HT1080 (cell line): ENCODE measurements at places on chromosomes 2 and 18. TPM values are rescaled to one million over a fixed set of nuclear protein-coding genes. Genes with fewer than 3 reads are reported as not detected.

GRCh38 chr2:175034716-175035115 is 29.5 kb upstream of the CHN1 start:
- no peak for DNase-seq

DNA sequence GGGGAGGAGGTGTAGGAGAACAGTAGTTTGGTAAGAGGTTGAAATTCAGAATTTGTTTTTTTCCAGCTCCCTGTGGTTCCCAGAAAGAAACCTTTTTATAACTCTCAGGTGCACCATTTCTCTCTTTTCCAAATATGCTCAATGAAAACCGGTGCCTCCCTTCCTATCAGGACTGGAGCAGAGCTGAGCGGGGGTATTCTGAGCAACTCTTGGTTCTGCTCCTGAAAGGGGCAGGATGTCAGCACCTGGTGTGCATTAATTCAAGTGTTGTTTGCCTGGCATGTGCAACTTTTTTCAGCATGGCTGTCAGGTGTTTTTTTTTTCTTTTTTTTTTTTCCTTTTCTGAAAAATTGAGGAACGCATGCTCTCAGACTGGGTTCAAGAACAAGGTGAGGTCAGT is 74.1 kb downstream of the MAPK4 start:
- DNase-seq = no peak

- DNase-seq = no peak
These were observed 18.3 kb upstream of the CXCR4 start for GRCh38 chr2:136135921-136136906.

GRCh38 chr2:99698896-99699295 is 209.1 kb upstream of the REV1 start:
- peak; percentile 66 for DNase-seq

- peak; percentile 24 for DNase-seq
These were observed 659.8 kb downstream of the CPS1 start for GRCh38 chr2:211216221-211216620.

- DNase-seq = no peak
These were observed 237.4 kb downstream of the RNF144A start for GRCh38 chr2:7154656-7155055.

GRCh38 chr2:223880796-223881195 is 43.4 kb upstream of the AP1S3 start:
- DNase-seq = no peak

- DNase-seq = peak; percentile 32
These were observed 198.5 kb downstream of the FHOD3 start for GRCh38 chr18:36496022-36496421.

DNA sequence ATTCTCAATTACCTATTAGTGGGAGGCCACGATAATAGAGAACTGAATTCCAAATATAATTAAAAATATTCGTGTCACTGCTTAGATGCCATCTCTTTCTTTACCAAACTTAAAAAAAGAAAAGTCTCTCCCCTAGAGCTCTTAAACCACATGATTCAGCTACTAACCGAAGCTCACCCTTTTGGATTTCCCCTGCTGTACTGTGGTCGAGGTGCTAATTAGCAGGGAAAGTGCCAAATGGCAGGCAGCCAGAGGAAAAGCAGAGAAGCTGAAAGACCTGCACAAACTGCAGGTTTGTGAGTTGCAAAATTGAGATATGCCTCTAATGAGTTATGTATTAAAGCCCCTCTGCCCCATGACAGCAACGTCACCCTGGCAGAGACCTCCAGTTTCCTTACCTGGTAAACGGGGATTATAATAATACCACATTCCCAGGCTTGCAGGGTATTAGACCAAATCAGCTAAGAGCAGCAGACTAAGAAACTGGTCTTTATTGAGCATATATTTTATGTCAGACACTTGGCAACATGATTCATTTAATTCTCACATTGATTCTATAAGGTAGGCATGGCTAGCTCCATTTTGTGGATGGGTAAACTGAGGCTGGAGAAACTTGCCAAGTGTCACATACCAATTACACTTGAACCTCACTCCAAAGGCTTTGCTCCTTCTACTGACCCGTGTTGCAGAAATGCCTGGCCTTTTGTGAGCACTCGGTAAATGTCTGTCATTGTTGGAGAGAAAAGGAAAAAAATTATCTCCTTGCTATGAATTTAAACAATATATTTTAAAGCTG is 259.7 kb downstream of the LPIN1 start:
- DNase-seq = no peak

GRCh38 chr2:51401546-51401945 is 369.6 kb upstream of the NRXN1 start:
- no peak for DNase-seq

The SKOR2 gene
- not detected in 2 replicates for total RNA-seq

The MAP3K19 gene
- not detected in 2 replicates for total RNA-seq

The TRIP12 gene
- total RNA-seq = 149 and 179 TPM in 2 replicates
